ENCODE measurements at places on chromosomes 6 and 20.

GRCh38 chr20:33875534-33876026 is 64.4 kb downstream of the CHMP4B start:
- DNase-seq, result no peak

DNA sequence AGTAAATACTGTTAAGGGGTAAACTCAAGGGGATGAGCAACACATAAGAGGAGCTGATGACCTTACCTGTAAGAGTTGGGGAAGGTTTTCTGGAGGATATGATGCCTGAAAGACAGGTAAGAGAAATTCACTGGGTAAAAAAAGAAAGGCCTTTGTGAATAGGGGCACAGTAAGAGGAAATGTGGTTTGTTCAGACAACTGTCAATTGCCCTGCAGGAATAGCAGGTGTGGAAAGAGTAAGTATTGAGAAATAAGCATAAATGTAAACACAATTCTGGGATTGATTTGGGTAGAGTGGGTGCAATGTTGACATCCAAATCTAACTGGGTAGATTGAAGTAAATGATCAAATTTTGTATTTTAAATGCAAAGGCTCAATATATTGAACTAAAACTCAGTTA is 670.0 kb downstream of the DHX35 start:
- DNase-seq, result no peak

DNA sequence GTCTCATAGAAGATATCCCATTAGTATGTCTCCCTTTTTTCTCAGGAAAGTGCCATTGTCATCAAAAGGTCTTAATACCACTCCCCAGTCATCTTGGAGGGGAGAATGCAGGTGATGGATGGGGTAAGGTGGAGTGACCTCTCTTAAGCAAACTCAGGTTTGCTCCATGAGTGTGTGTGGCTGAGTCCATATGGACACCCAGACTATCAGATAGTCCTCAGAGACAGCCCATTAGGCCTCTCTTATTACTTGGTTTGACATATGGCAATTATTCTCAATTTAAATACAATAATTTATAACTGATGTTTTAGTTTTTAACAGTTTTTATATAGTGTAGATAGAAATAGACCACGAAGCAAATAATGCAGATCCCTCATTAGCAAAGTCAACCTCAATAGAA is 23.2 kb downstream of the LAMA4 start:
- DNase-seq, result no peak

DNA sequence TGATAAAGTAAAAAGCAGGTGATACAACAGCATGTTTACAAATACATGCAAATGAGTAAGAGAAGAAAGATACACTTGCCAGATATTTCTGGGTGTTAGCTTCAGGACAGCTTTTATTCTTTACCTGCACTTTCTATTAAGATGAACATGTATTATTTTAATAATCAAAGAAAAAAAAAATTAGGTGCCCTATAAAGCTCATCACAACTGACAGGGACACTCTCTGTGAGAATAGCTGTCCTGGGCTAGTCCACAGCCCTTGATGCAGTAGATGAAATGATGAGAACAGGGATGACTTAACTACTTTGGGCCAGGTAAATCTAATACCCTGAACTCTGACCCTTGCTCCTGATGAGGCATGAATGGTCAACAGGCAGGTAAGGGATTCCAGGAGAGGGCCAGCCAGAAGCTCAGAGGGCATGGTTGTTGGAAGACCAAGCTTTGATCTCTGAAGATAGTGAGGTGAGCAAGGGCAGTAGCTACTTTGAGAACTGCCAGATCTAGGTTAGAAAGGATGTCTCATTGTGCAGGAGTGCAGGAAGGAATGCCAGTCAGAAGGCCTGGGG is 15.6 kb downstream of the NSFL1C start:
- DNase-seq, result no peak

- DNase-seq, result no peak
Measured at GRCh38 chr6:82984720-82985119, 80.9 kb downstream of the UBE3D start.
